Caco-2 (cell line): ENCODE measurements at places on chromosomes 13 and 19.

- peaks cover 1% of the 10 kb centered on the region; the same call in 1 of the 2 replicates for H3K27me3 ChIP-seq
- no peak overlapping the region for H3K27ac ChIP-seq
- no peaks in the 10 kb centered on the region for H3K36me3 ChIP-seq
- no peak overlapping the region for H3K4me3 ChIP-seq
- no peak for DNase-seq
Observed at GRCh38 chr13:27296496-27296895, 25.9 kb downstream of the RASL11A start.

DNA sequence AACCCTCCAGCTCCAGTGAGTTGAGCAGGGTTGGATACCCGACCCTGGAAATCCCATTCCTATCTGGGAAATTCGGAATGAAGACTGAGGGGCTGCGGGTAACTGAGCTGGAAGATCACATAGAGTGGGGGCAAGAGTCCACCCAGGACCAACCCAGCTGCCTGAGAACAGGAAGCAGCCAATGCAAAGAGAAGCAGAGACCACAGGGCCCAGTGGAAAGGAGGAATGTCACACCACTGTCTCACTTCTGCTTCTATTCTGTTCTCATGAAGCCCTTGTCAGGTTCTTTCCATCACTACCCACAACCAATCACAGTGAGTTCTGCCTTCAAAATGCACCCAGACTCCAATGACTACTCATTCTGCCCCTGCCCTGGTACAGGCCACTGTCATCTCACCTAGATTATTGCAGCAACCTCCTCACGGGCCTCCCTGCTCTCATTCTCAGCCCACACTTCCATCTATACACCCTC lies 15.3 kb downstream of the DYRK1B start:
- no peak overlapping the region for H3K27ac ChIP-seq
- no peak overlapping the region for H3K4me3 ChIP-seq
- H3K27me3 ChIP-seq = no peaks in the 10 kb centered on the region
- no peaks in the 10 kb centered on the region for H3K36me3 ChIP-seq
- no peak for DNase-seq
- H3K4me1 ChIP-seq = no peaks in the 10 kb centered on the region

GRCh38 chr13:30339738-30340330 lies 32.5 kb upstream of the KATNAL1 start:
- DNase-seq = no peak
- no peak overlapping the region for H3K27ac ChIP-seq
- H3K4me1 ChIP-seq = peaks cover 21% of the 10 kb centered on the region; the same call in 1 of the 2 replicates
- no peaks in the 10 kb centered on the region for H3K36me3 ChIP-seq

DNA sequence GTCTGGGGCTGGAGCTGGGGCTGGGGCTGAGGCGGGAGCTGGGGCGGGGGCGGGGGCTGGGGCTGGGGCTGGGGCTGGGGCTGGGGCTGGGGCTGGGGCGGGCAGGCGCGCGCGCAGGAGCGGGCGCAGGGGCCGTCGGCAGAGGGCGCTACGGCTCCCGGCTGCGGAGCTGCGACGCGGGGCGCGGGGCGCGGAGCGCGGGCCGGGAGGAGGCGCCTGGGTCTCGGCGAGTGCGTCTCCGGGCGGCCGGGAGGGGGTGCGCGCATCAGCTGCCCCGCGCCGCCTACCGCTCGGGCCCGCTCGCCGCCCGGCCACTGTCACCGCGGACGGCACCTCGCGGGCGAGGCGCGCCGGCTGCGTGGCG lies 422 bp upstream of the MTUS2 start:
- peaks cover 4% of the 10 kb centered on the region for H3K27me3 ChIP-seq
- no peak overlapping the region for H3K27ac ChIP-seq

DNA sequence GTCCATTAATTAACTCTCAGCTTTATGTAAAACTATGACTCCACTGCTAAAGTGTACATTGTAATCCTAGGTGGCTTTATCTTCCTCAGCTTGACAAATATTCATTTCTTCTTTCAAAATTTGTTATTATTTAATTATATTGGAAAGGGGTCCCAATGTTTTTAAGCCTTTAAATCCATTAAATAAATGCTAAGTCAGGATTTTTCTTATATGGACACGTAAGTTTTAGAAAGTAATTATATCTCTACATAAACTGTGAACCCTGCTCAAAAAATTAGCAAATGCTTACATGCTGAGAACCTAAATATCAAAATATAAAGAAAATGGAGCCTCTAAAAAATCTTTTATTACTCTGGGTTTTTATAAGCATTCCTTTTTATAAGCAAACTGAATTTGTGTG lies 78.2 kb upstream of the MIR17HG start:
- H3K4me1 ChIP-seq = no peaks in the 10 kb centered on the region
- no peak overlapping the region for H3K4me3 ChIP-seq
- no peak for DNase-seq

DNA sequence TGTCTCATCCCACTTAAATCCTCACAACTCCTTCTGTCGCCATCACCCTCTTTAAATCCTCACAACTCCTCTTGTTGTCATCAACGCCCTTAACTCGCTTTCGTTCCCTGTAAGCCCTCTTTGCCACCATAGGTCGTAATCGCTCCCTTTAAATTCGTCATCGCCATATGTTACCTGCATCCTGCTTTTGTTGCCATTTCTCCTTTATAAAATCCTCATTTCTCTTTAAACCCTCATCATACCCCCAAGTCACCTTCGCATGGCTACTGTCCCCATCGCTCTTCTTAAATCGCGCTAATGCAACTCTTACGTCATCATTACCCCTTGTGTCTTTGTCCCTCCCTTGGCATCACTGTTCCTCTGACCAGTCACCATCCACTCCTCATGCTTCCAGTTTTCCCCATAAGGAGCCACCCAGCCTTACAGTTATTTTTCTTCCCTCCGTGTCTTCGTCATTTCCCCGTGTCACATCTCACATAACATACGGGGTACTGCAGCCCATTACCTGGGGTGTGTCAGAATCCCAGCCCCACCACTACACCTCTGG lies 539 bp downstream of the PLD3 start:
- H3K27ac ChIP-seq = peak overlapping the region; percentile 85
- no peaks in the 10 kb centered on the region for H3K27me3 ChIP-seq
- H3K4me1 ChIP-seq = 0 out of 2 replicates have a peak, but pooled peaks cover 5% of the 10 kb centered on the region
- H3K4me3 ChIP-seq = peak overlapping the region; percentile 79
- DNase-seq = peak; percentile 14
- H3K36me3 ChIP-seq = no peaks in the 10 kb centered on the region

- no peak for DNase-seq
- no peak overlapping the region for H3K27ac ChIP-seq
- no peaks in the 10 kb centered on the region for H3K36me3 ChIP-seq
- no peaks in the 10 kb centered on the region for H3K4me1 ChIP-seq
Observed at GRCh38 chr13:66224663-66225062, 1005.5 kb downstream of the PCDH9 start.

DNA sequence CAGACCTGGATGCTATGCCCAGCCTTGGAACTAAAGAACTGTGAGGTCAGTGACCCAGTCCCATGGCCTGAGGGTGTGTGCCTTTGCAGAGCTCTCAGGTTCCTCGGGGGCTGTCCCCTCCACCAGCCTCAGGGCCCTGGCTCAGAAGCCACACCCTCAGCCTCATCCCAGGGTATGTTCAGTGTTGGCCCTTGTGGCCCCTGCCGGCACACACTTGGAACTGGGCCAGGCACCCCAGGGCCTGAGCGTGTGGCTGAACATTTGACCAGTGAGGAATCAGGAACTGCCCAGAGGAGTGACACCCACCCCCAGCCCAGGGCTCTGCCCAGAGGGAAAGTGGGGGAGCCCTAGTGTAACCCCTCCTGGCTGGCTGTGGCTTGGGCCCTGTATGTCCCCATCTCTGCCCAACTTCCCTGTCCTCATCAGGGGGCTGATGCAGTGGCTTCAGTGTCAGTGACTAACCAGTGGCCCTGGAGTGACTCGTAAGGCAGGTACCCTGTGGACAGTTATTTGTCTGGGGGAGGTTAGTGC lies 10.0 kb downstream of the NKPD1 start:
- H3K27ac ChIP-seq = no peak overlapping the region
- no peak for DNase-seq
- no peak overlapping the region for H3K4me3 ChIP-seq
- H3K27me3 ChIP-seq = no peaks in the 10 kb centered on the region
- no peaks in the 10 kb centered on the region; the same call in 1 of the 2 replicates for H3K36me3 ChIP-seq

GRCh38 chr13:44155422-44156293 lies 218.0 kb upstream of the SERP2 start:
- peaks cover 12% of the 10 kb centered on the region; the same call in 1 of the 2 replicates for H3K4me1 ChIP-seq
- H3K27me3 ChIP-seq = no peaks in the 10 kb centered on the region
- H3K4me3 ChIP-seq = no peak overlapping the region
- DNase-seq = no peak

- H3K27me3 ChIP-seq = no peaks in the 10 kb centered on the region
- H3K36me3 ChIP-seq = no peaks in the 10 kb centered on the region
- H3K27ac ChIP-seq = no peak overlapping the region
- DNase-seq = no peak
- H3K4me1 ChIP-seq = peaks cover 36% of the 10 kb centered on the region
- H3K4me3 ChIP-seq = no peak overlapping the region
Observed at GRCh38 chr13:32229443-32229842, 85.7 kb downstream of the ZAR1L start.

GRCh38 chr19:57515255-57515654 lies 11.9 kb upstream of the ZNF549 start:
- DNase-seq = no peak
- H3K27ac ChIP-seq = no peak overlapping the region
- H3K27me3 ChIP-seq = no peaks in the 10 kb centered on the region

- H3K36me3 ChIP-seq = peaks cover 5% of the 10 kb centered on the region; the same call in 1 of the 2 replicates
- no peak for DNase-seq
- no peak overlapping the region for H3K4me3 ChIP-seq
- H3K4me1 ChIP-seq = peaks cover 99% of the 10 kb centered on the region
- no peaks in the 10 kb centered on the region for H3K27me3 ChIP-seq
Observed at GRCh38 chr13:41609828-41610227, 152.5 kb downstream of the RGCC start.

DNA sequence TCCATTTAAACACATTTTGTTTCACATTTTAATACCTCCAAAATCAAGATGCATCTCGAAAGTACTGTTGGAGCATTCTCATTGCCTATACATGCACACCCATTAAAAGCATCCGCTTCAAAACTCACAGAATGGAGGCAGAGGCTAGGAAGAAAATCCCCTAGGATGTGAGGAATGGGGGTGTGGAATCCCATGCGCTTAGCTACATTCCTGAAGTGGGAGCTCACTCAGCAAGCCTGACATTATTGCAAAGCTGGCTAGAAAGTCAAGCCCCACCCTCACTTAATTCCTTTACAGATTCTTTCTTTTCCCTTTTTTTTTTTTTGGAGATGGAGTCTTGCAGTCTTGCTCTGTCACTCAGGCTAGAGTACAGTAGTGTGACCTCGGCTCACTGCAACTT lies 4.6 kb upstream of the FAM32A start:
- peaks cover 13% of the 10 kb centered on the region for H3K4me1 ChIP-seq
- H3K27me3 ChIP-seq = no peaks in the 10 kb centered on the region
- H3K36me3 ChIP-seq = no peaks in the 10 kb centered on the region

DNA sequence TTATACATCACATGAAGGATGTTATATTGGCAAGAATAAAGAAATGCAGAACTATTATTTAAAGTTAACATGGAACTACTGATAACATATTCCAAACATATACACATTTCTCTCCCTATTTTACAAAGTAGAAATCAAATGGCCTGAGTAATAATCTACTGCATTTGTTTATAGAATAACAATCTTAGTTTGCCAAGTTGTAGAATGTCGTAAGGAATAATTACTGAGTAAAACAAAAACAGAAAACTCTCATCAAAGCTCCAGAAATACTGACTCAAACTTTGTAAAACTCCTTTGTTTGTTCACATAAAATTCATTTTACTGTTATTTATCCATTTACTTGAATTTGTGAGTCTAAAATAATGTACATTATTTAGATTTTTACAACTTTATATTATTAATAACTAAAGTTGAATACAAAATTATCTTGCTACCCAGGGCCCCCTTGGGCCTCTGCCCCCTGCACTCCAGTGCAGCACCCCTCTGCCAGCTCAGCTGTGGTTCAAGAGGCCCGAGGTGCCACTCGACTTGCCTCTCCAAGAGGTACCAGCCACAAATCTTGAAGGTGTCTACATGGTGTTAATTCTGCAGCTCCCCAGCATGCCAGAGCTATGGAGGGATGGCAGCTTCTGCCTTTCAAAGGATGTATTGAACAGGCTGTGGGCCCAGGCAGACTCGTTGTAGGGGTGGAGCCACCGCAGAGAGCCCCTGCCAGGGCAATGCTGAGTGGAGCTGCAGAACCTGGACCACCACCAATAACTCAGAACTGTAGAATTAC lies 2819.7 kb downstream of the PCDH9 start:
- H3K36me3 ChIP-seq = no peaks in the 10 kb centered on the region
- no peak overlapping the region for H3K27ac ChIP-seq
- no peaks in the 10 kb centered on the region for H3K27me3 ChIP-seq
- DNase-seq = no peak
- H3K4me1 ChIP-seq = no peaks in the 10 kb centered on the region

DNA sequence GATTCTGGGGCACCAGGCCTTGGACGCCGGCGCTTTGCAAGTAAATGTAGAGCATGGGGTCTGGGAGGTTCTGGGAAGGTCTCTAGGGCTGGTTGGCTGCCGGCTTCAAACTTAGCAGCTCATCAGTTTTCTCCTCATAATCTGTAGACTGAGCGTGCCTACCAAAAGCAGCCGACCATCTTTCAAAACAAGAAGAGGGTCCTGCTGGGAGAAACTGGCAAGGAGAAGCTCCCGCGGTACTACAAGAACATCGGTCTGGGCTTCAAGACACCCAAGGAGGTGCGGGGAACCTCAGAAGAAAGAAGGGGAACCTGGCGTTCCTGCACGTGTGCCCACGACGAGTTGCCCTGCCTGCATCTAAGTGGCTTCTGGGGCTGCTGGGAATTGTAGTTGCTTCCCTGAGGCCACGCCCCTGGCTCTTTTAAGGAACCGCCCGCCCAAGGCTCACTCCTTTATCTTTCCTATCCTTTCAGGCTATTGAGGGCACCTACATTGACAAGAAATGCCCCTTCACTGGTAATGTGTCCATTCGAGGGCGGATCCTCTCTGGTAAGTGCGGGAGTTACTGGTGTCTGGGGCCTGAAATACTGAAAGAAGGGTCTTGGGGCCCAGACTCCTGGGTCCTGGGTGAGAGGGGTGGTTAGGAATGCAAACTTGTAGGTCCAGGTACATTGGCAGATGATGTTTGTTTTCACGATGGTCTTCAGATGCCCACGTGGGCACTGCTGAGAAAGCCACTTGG lies 984 bp downstream of the RPS11 start:
- H3K4me1 ChIP-seq = peaks cover 20% of the 10 kb centered on the region
- DNase-seq = peak; percentile 62
- peak overlapping the region; percentile 99 for H3K27ac ChIP-seq
- H3K27me3 ChIP-seq = no peaks in the 10 kb centered on the region

DNA sequence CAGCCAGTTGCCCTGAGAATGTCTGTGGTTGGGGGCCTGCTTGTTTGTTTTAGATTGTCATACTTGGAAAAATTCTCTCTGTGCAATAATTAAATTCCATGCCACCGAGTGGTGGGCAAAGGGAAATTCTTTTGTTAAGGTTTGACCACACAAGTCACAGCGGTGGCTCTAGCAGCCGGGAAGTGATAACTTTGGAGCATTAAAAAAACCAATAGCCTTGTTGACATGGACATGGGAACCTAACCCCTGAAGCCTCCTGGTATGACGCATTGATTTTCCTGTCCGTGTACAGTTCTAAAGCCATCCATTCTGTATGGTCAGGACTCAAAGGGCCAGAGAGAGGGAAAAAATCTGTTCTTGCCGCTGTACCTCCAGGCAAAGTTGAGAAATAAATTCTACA lies 384.9 kb upstream of the ZNF507 start:
- H3K27ac ChIP-seq = no peak overlapping the region
- no peaks in the 10 kb centered on the region for H3K27me3 ChIP-seq
- no peak for DNase-seq
- H3K36me3 ChIP-seq = no peaks in the 10 kb centered on the region
